ENCODE measurements at places on chromosomes 3 and 15.

DNA sequence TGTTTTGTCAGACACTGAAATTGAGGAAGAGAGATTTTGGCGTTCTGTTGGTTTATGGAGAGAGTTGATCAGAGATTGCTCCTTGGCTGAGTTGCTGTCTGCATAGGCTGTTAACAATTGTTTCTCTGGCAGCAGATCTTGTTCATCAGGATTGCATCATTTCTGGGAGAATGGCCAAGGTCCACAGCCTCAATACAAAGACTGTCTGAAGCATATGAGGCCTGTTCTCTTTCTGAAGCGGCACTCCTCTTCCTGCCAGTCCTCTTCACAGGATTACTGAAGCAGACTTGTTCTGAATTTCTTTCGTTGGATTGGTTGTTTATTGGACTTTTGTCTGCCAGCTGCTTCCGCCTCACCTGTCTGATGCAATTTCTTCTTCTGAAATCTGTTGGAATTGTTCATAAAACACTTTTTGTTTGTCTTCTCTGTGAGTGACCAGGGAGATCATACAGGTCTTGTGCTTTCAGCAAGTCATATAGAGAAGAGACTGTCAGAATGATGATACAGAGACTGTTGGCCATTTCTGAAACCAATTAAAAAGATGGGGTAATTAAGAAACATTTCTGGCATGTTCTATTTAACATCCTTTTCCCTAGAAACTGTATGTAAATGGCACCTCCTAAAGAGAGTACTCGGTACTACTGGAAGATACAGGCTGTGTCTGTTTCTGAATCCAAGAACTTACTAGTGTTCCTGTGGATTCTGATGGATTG is 25.5 kb downstream of the SETD5 start:
- H3K4me3 ChIP-seq = no peak overlapping the region
- DNase-seq = peak; percentile 91
- peaks cover 19% of the 10 kb centered on the region for H3K36me3 ChIP-seq
- H3K27me3 ChIP-seq = no peaks in the 10 kb centered on the region
- peaks cover 45% of the 10 kb centered on the region for H3K4me1 ChIP-seq

- no peaks in the 10 kb centered on the region for H3K27me3 ChIP-seq
- DNase-seq = peak; percentile 66
- peaks cover 33% of the 10 kb centered on the region for H3K4me1 ChIP-seq
- peak overlapping the region; percentile 63 for H3K27ac ChIP-seq
These were observed 24.8 kb downstream of the SHF start for GRCh38 chr15:45162771-45163507.

DNA sequence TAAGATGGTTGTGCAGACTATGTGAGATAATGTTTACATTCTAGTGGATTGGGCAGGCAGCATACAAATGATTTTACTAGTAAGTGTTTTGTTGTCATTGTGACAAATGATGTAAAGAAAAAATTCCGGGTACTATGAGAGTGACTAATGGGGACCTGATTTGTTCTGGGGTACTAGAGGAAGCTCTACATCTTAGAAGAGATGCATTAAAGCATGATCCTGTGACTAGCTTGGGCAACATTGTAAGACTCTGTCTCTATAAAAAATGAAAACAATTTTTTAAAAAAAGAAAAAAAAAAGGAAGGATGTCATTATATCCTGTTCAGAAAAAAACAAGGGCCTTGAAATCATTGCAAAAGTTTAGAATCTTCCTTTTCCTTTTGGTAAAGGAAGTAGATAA is 58.1 kb upstream of the MYRIP start:
- no peaks in the 10 kb centered on the region for H3K27me3 ChIP-seq
- no peaks in the 10 kb centered on the region for H3K4me1 ChIP-seq
- H3K36me3 ChIP-seq = no peaks in the 10 kb centered on the region
- H3K27ac ChIP-seq = no peak overlapping the region

- H3K27me3 ChIP-seq = no peaks in the 10 kb centered on the region
- H3K36me3 ChIP-seq = no peaks in the 10 kb centered on the region
- H3K27ac ChIP-seq = no peak overlapping the region
- H3K4me1 ChIP-seq = no peaks in the 10 kb centered on the region
These were observed 37.2 kb downstream of the CCDC54 start for GRCh38 chr3:107414325-107414964.

- peaks cover 4% of the 10 kb centered on the region for H3K4me1 ChIP-seq
- no peak overlapping the region for H3K4me3 ChIP-seq
- H3K36me3 ChIP-seq = no peaks in the 10 kb centered on the region
- DNase-seq = no peak
These were observed 12.3 kb upstream of the EHD4 start for GRCh38 chr15:41984622-41985021.

- H3K4me3 ChIP-seq = no peak overlapping the region
- 0 out of 2 replicates have a peak, but pooled peaks cover 2% of the 10 kb centered on the region for H3K36me3 ChIP-seq
- no peak overlapping the region for H3K27ac ChIP-seq
These were observed 7.2 kb downstream of the FAH start for GRCh38 chr15:80159811-80160569.

DNA sequence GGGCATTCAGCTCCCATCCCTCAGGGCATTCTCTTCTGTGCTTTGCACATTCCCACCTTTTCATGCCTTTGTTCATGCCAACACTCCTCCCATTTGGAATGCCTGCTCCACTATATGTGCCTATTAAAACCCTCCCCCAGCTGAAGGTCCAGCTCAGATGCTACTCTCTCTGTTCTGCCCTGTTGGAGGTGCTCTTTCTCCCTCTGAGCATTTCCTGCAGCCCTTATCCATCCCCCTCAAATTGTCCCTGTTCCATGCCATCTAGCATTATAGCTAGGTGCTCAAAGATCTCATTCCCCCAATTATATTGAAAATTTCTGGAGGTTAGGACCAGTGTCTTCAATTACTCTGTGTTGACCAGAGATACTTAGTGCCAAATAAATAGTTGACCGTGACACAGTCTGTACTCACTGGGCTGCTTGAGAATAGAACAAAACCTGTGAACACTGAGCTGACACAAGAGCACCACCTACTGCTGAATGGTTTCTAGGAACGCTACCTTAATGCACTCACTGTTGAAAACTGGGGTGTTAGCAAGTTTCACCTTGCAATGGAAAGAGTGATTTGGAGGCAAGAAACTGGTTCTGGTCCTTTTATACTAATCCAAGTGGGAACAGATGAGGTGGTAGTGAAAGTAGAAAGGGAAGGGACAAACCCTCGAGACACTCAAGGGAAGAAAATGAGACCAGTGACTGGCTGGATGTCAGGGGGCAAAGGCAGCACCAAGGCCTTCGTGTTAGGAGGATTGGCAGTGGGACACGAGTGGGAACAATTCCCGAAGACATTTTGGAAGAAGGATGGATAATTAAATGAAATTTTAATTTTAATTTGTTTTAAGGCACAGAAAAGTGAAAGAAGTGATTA is 289.8 kb upstream of the ROPN1 start:
- peaks cover 45% of the 10 kb centered on the region for H3K27me3 ChIP-seq
- no peak for DNase-seq
- H3K27ac ChIP-seq = no peak overlapping the region
- H3K4me3 ChIP-seq = no peak overlapping the region
- H3K36me3 ChIP-seq = no peaks in the 10 kb centered on the region

GRCh38 chr3:140180603-140181002 is 245.6 kb downstream of the CLSTN2 start:
- H3K27me3 ChIP-seq = peaks cover 34% of the 10 kb centered on the region
- H3K4me3 ChIP-seq = no peak overlapping the region
- no peaks in the 10 kb centered on the region for H3K4me1 ChIP-seq

DNA sequence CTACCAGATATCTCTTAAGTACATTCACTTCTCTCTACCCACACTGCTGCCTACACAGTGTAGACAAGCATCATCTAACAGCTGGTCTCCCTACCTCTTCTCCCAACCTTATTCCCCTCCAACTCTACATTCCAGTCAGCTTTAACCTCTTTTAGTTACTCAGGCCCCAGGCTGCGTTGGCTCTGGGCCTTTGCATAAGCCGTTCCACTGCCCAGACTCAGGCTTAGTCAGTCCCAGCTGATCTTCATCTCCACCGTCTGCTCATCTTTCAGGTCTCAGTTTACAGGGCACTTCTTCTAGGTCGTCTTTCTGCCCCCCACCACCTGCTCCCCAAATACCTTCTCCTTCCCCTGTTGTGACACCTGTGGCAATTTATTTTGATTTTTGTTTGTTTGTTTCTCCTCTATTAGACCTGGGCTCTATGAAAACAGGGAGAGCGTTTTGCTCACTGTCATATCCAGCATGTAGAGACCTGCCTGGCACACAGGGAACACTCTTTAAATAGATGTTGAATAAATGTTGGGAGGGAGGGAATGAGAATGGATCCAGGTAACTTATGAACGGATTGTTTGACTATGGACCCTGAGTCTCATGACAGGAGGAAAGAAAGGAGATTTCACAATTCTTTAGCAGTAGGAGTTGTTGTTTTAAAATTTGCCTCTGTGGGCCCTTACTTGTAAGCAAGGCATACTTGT is 11.1 kb downstream of the SLC27A2 start:
- H3K27ac ChIP-seq = no peak overlapping the region
- no peak overlapping the region for H3K4me3 ChIP-seq
- no peaks in the 10 kb centered on the region for H3K4me1 ChIP-seq
- H3K36me3 ChIP-seq = no peaks in the 10 kb centered on the region

DNA sequence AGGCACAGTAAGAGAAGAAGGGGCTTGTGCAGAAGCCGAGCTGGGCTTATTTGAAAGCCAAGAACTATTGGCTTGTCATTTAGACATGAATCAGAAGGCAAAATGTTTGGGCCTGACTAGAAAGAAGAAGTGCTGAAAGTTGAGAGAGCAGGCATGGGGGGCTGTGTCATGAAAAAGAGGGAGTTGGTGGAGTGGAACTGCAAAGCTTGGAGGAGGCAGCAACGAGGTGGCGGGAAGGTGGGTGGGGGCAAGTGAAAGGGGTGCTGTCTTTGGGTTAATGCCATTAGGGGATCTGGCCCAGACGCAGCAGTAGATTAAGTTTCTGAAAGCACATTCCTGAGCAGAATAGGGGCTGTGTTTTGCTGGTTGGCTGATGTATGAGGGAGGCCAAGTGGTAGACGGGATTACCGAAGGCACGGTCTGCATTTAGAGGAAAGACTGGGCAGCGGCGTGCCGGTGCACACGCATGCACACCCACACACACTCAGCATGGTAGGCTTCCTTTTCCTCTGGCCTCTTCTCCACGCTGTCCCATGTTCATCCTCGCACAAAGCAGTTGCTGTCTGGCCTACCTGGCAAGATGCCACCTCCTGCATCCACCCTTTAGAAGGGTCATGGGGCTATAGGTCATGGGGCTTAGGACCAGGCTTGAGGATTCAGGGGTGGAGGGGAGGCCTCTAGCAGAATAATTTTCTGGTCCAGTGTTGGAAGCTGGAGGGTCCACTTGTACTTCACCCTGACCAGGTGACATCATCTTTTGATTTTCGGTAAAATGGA is 43.0 kb downstream of the BOC start:
- H3K27me3 ChIP-seq = no peaks in the 10 kb centered on the region
- H3K4me1 ChIP-seq = no peaks in the 10 kb centered on the region
- no peak overlapping the region for H3K4me3 ChIP-seq
- no peaks in the 10 kb centered on the region for H3K36me3 ChIP-seq
- H3K27ac ChIP-seq = no peak overlapping the region

GRCh38 chr3:62577153-62577552 is 203.8 kb upstream of the FEZF2 start:
- no peaks in the 10 kb centered on the region for H3K36me3 ChIP-seq
- no peak for DNase-seq
- no peak overlapping the region for H3K4me3 ChIP-seq
- H3K4me1 ChIP-seq = no peaks in the 10 kb centered on the region
- H3K27me3 ChIP-seq = no peaks in the 10 kb centered on the region
- no peak overlapping the region for H3K27ac ChIP-seq

- H3K36me3 ChIP-seq = peaks cover 4% of the 10 kb centered on the region
- no peak for DNase-seq
- no peak overlapping the region for H3K27ac ChIP-seq
- no peaks in the 10 kb centered on the region for H3K4me1 ChIP-seq
- H3K4me3 ChIP-seq = no peak overlapping the region
These were observed 39.9 kb upstream of the PARL start for GRCh38 chr3:183924543-183924942.

DNA sequence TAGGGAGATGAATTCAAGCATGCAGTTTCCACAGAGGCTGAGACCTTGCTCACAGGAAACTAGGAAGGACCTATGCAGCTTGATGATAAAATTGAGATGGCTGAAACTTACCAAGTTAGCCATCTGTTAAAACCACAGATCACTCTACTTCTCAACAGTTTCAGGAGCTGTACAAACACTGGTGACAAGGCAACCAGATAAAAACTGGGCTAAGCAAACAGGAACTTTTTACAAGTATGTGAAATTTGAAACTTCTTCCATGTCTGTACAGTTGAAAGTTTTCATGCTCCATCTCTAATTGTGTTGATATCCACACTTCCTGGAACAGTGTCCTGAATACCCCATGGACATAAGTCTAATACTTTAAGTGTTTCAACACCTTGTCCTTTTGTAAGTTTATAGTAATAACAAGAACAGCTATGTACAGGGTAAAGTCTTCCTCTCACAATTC is 78.2 kb downstream of the FAIM start:
- H3K27me3 ChIP-seq = no peaks in the 10 kb centered on the region
- H3K4me1 ChIP-seq = no peaks in the 10 kb centered on the region
- no peak overlapping the region for H3K4me3 ChIP-seq
- no peak overlapping the region for H3K27ac ChIP-seq
- DNase-seq = no peak

- no peaks in the 10 kb centered on the region for H3K27me3 ChIP-seq
- no peaks in the 10 kb centered on the region for H3K4me1 ChIP-seq
- DNase-seq = no peak
- no peak overlapping the region for H3K27ac ChIP-seq
- H3K36me3 ChIP-seq = no peaks in the 10 kb centered on the region
These were observed 744.7 kb downstream of the EPHA3 start for GRCh38 chr3:89851974-89852621.

- H3K36me3 ChIP-seq = no peaks in the 10 kb centered on the region
- no peak overlapping the region for H3K4me3 ChIP-seq
- H3K4me1 ChIP-seq = no peaks in the 10 kb centered on the region
- no peak overlapping the region for H3K27ac ChIP-seq
- no peak for DNase-seq
These were observed 48.3 kb upstream of the CCDC50 start for GRCh38 chr3:191280882-191281281.

DNA sequence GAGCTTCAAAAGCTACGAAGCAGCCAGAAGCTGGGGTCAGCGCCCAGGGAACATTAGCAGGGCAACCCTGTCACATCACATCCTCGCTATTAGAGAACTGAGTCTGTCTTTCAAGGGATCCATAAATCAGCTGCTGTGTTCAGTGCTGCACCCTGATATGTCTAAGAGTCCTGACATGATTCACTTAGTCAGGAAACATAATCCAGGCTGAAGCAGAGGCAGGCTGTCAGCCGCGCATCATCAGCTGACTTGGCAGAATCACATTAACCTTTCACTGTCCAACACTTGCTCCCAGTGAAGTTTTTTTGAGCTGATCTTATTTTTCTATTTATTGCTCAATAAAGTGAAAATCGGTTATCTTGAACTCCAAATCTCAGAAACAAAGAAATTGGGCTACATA is 23.5 kb downstream of the MYH15 start:
- H3K4me3 ChIP-seq = no peak overlapping the region
- DNase-seq = no peak
- no peak overlapping the region for H3K27ac ChIP-seq
- no peaks in the 10 kb centered on the region for H3K27me3 ChIP-seq
- no peaks in the 10 kb centered on the region for H3K36me3 ChIP-seq
- no peaks in the 10 kb centered on the region for H3K4me1 ChIP-seq
